ENCODE measurements at places on chromosomes 12 and 14.

GRCh38 chr14:23605931-23606585 is 27.5 kb upstream of the JPH4 start:
- DNase-seq = peak; percentile 5

DNA sequence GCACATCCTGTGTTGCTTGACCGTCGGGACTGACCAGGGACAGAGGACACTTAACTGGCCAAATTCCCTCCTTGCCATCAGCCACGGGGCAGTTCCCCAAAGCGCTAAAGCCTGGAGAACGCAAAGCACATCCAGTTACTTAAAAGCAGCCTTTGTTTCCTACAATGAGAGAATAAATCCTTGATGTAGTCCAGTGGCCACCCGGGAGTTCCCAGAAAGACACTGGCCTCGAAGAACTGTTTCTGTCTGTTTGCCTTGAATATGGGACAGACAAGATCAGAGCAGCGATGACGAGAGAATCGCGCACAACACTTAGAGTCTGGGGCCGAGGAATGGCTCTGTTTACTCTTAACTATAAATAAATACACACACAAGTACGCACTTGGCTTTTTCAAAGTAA is 102.2 kb downstream of the TNFAIP2 start:
- no peak for DNase-seq

GRCh38 chr12:8145754-8146441 is 10.9 kb upstream of the ZNF705A start:
- DNase-seq = peak; percentile 4

- DNase-seq = no peak
These were observed 410.0 kb downstream of the RAD51B start for GRCh38 chr14:68229423-68230100.

- DNase-seq = no peak
These were observed 15.3 kb downstream of the RNASE2 start for GRCh38 chr14:20970647-20970982.
